ENCODE measurements at places on chromosomes 1 and 21.

- no peak for DNase-seq
These were observed 208.4 kb downstream of the HHIPL2 start for GRCh38 chr1:222339376-222339947.

- no peak for DNase-seq
These were observed 72.1 kb downstream of the PDE9A start for GRCh38 chr21:42725416-42725930.

- DNase-seq: no peak
These were observed 87.8 kb downstream of the GLUL start for GRCh38 chr1:182303778-182304177.

DNA sequence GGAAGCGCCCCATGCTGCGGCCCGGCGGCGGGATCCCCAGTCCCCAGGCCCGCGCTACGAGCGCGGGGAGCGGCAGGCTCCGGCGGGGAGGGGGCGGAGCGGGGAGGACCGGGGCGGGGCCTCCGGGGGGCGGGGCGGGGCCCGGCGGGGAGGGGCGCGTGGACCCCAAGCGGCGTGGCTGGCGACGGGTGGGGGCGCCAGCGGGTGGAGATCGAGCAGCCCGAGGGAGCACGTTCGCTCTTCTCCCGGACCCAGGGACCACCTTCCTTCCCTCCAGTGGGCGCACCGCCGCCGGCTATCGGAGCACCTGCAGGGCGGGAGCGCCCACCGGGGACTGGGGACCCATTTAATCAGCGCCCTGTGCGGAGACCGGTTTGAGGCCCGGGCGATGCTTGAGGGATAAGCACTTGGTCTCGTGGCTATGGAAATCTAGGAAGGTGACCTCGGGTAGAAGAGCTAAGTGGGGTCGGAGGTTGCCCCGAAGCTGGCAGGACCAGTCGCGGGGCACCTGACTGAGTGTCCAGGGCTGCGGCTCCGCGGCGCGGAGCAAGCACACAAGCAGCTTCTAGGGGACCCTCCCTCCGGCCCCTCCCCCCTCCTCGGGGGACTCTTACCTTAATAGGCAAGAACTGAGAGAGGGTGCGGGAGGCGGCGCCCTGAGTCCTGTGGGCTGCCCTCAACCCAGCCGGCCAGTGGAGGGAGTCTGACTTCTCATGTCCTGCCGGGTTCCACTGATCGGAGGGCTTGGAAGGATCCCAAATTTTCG, at the start of gene TSPAN2:
TSPAN2 (minus strand) TSS at position 84 of the 766 bp plus-strand sequence; CDS start at position 13, 71 bp downstream.
- no peak for DNase-seq

All from vagina (tissue), 2 donors.